ENCODE measurements at places on chromosomes 7 and 10. TPM values are rescaled to one million over a fixed set of nuclear protein-coding genes. Genes with fewer than 3 reads are reported as not detected.

The CHAT gene
- not detected for polyA plus RNA-seq

The PLA2G12B gene
- 12.6 TPM for polyA plus RNA-seq

- DNase-seq, result no peak
These were observed 566.0 kb upstream of the FOXK1 start for GRCh38 chr7:4115941-4116610.

DNA sequence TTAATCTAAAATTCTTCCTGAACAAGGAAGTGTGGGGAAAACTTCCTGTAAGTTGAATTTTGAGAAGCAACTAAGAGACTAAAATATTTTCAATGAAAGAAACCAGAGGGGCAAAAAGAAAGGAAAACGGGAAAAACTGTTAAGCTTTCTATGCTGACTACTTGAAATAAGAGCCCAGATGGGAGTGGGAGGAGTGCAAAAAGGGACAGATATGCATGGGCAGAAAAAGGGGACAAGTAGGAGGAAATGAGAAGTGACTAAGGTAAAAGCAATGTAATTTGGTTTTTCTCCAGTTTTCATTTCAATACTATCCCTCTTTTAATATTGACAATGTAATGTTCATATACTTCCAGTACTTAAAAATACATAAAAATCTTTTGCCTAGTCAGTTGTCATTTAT lies 11.1 kb downstream of the OGA start:
- DNase-seq, result no peak

- no peak for DNase-seq
These were observed 60.4 kb downstream of the DNAJB6 start for GRCh38 chr7:157397036-157397720.

GRCh38 chr10:132098539-132099388 lies 33.0 kb downstream of the JAKMIP3 start:
- no peak for DNase-seq

- no peak for DNase-seq
These were observed 646.8 kb upstream of the IGFBP3 start for GRCh38 chr7:46567858-46568257.

DNA sequence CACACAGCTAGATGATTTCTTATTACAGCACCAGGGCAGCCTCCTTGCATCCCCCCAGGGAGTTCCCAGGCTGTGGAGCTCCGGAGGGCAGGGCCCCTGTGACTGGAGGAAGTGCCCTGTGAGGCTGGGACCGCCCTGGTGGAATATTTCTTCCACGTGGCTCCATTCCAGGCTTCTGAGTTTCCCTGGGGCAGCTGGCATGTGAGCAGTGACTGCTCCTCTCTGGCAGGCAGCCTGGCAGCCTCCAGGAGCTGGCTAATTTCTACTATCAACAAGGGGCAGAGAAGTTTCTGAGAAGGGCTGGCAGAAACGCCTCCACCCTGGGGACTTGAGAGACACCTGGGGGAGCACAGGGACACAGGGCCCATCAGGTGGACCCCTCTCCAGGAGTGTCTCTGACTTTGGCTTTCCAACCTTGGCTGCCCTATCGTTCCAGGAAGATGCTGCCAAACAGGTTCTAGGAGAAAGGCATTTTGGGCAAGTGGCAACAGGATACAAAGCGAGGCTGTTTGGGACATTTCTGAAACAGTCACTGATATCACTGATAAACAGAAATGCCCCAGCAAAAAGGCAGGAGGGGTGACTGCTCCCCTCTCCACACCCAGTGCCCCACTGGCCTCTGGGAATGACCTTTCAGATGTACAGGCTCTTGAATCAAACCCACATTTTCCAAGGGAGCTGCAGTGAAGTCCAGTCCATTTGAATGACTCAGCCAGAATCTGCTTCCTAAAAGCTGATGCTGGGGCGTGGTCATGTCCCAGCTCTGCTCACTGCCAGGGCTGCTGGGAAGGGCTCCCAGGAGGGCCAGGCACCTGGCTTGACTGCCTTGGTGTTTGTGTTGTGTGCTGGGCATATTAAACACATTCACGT lies 16.1 kb downstream of the MYOF start:
- no peak for DNase-seq

DNA sequence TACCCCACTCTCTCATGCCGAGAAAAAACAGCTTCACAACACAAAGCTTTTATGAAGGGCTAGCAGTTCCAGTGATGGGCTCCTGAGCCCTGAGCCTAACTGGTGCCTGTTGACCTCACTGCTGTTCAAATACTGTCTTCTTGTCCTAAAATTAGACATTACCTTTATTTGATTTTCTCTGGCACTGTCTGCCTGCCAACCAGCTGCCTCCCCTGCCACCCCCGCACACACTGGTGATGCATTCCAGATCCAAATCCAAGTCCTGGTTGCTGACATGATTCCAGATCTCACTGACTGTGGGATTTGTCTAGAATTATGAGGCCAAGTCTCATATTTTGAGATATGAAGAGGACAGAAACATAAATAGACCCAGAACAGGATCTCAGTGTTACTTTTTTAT lies 816.2 kb downstream of the NRG3 start:
- no peak for DNase-seq

Data from renal pelvis (tissue), 12 donors.